Inflammatory macrophage (primary cell): ENCODE measurements at places on chromosomes 12 and 14.
A peak's percentile ranks its signal among the peaks of the same experiment; 100 is the strongest.

GRCh38 chr14:63394841-63395240 is 76.1 kb upstream of the GPHB5 start:
- DNase-seq = no peak

- DNase-seq = no peak
Measured at GRCh38 chr12:49366096-49366651, 1.1 kb upstream of the SPATS2 start.

DNA sequence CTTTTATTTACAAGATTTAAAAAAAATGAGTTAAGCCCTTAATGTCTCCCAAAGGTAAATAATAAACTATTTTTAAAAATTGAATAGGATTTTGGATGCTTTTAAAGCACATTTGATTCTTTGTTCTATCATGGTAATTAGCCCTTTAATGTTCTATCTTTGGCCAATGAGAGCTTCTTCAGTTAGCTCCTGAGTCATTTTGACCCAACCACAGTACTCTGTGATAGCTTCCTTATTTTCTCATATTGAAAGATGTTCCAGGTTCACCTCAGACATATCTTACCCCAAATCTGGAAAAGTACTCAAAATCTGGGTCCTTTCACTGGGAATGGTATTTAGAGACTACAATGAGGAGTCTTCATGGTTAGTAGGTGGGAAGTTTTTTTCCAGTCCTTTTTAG is 98.0 kb downstream of the MYRFL start:
- DNase-seq = no peak

DNA sequence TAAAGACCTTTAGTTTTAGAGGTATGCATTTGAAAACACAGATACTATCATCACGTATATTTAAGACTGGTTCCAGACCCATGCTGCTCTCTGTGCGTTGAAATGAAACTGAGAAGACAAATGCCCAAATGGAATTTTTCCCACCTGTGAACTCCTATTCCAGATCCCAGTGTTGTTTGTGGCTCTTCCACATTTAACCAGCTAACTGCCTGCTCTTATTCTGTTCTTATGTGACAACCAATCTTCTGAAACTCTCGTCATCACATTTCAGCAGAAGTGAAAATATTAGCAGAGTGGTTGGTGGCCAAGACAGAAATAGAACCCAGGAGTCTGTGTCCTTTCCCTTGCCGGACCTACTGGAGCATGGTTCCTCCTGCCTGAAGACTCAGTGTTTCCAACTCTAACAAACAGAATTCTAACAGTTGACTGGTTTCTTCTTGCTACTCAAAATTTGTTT is 460.2 kb downstream of the RAD51B start:
- DNase-seq = no peak

GRCh38 chr14:37709419-37710195 is 114.2 kb downstream of the TTC6 start:
- no peak for DNase-seq

- no peak for DNase-seq
Measured at GRCh38 chr14:95256776-95257060, 63.0 kb downstream of the CLMN start.

DNA sequence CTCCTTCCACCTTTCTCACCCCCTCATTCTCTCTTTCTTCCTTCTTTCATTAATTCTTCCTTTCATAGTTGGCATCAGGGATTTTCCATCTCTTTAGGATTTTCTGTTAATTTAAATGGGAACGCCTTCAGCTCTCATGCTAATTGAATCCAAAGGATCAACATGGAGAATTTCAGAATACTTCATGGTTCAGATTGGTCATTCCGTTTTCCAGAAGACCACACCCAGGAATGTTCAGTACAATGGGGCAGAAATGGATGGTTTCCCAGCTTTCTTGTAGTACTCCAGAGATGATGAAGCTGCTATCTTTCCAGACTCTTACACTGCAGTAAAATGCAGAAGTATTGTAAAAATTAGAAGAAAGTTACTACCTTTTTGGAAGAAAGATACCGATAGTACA is 440.0 kb downstream of the DAD1 start:
- DNase-seq = no peak

GRCh38 chr12:62686938-62687337 is 220.3 kb downstream of the MON2 start:
- DNase-seq = no peak

DNA sequence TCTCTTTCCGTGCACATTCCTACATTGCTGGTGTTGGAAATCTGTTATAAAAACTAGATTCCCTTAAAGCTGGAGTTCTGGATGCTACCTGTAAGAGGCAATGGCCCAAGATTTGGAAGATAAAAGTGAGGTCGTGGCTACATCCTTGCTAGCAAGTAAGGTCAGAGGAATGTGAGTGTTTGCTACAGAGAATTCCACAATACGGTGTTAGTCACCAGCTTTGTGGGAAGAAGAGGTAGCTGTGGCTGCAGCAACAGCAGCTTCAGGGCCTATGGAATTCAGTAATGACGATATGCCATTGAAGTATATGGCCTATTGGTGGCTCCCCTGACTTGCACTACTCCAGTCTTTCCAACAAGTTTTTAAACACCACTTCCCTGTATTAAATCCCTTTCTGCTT is 227.7 kb upstream of the TMEM260 start:
- DNase-seq = no peak

- peak; percentile 29 for DNase-seq
Measured at GRCh38 chr12:42482748-42483520, 106.6 kb downstream of the PRICKLE1 start.
